ENCODE measurements at places on chromosomes 3 and 15.

- peak; percentile 40 for DNase-seq
These were observed 68.9 kb downstream of the SMAD3 start for GRCh38 chr15:67134067-67134838.

GRCh38 chr3:122306622-122306953 is 18.5 kb upstream of the CSTA start:
- DNase-seq = no peak

DNA sequence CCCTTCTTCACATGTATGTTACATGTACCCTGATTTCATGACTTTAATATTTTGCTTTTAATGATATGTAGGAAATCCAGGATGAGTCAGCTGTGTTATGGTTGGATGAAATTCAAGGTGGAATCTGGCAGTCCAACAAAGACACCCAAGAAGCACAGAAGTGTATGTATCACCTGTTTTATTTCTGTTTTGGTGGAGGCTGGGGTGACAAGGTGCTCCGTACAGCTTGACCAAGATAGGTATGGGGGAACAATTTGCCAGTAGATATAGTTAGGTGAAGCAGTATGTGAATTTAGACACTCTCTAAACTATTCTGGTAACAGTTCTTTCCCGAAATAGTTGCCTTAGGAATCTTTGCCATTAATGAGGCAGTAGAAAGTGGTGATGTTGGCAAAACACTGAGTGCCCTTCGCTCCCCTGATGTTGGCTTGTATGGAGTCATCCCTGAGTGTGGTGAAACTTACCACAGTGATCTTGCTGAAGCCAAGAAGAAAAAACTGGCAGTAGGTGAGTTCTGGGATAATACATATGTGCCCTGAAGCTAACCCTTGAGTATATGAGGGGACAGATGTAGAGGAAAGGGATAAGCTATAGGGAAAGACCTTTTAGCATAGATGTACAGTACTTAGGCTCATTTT is 63.7 kb upstream of the CRTC3 start:
- no peak for DNase-seq

- DNase-seq = no peak
These were observed 796.2 kb downstream of the NAALADL2 start for GRCh38 chr3:175655351-175655750.

DNA sequence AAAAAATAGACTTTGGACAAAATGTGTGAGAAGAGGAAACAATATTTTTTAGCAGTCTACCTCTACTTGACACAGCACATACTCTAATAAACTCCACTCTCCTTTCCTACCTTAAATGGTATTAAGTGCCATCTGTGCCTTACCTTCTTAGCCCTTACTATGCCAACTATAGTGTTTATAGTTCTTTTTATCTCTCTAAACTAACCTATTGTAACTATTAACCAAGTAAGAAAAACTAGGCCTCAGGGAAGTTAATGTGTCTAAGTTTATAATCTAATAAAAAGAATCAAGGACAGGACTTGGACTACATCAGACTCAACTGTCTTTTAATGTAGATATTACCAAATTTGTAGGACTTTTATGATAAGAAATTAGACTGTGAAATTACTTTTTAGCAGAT is 251.7 kb upstream of the ROBO2 start:
- DNase-seq = no peak

GRCh38 chr3:185561958-185562357 is 9.6 kb upstream of the LIPH start:
- no peak for DNase-seq

GRCh38 chr3:157582637-157582973 is 79.4 kb upstream of the VEPH1 start:
- DNase-seq = no peak

GRCh38 chr3:25821746-25822573 is 32.1 kb downstream of the OXSM start:
- DNase-seq = no peak

GRCh38 chr3:67739851-67740250 is 85.4 kb upstream of the SUCLG2 start:
- DNase-seq = no peak

DNA sequence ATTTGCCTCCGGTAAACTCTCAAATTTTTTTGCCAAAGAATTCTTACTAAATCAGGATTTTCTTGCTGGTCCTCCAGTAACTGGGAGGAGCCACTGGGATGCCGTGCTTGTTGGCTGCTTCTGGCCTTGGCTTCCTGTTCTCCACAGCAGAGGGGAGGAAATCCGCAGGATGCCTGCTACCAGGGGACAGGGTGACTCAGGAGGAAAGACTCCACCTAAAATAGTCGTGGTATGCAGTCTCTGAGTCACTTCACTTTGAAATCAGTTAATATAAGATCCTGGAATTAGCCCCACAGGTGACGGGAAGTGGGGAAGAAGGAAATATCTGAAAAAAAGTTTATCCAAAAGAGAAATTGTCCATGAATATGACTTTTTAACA is 6.5 kb upstream of the TM4SF18 start:
- no peak for DNase-seq

DNA sequence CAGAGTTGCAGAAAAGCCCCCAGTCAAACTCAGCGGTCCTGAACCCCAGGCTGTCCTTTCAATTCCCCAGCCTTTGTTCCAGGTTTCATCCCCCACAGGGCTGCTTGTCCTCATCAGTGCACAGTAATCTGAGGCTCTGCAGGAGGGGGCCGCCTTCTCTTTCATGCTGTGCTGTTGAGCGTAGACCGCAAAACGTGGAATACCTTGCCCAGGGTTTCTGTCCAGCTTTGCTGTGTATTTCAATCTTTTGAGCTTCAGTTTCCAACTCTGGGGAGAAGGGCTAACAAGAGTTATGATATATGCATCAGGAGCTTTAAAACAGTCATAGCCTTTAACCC is 64.8 kb downstream of the FAM43A start:
- DNase-seq = no peak

DNA sequence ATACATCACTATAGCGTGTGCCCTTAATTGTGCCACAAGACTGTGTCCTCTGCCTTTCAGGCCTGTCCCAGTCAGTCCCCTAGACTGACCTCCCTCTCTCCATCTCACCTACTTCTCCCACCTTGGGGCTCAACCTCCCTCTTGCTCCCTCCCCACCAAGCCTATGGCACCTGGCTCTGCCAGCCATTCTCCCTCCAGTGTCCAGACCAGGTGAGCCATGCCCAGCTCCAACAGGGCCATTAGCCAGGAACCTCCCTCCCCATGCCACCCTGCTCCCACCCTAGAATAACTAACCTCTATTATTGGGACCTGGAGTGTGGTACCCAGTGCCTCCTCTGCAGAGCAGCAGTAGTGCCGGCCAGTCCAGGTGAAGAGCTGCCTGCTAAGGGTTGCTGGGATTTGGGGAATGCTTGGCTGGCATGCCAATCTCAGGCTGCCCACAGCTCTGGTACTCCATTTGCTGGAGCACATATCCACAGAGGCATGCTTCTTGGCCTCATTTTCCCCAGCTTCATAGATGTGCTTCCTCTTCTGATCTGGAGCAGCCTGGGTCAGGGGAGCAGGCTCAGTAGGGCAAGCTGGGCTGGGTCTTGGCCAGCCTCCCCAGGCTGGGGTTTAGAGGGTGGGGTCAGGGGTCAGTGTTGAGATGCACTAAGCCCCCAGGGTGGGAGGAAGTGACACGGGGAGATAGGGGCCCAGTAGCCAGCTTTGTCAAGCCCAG is 38.8 kb downstream of the SAXO2 start:
- no peak for DNase-seq

DNA sequence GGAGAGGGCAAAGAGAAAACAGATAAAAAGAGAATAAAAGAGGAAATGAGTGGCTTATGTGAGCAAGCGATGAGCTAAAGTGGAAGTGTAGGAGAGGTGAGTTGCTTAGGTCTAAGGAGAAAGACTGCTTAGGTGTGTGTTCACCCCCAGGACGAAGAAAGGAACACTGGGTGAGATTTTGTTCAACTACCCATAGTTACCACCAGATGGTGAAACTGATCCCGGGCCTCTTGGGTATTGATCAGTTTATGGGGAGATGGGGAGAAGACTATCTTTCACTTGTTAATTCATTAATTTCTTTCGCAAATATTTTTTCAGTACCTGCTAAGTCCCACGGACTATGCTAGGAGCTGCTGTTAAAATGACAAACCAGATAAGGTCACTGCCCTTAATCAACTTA is 33.9 kb downstream of the GAP43 start:
- DNase-seq = no peak

DNA sequence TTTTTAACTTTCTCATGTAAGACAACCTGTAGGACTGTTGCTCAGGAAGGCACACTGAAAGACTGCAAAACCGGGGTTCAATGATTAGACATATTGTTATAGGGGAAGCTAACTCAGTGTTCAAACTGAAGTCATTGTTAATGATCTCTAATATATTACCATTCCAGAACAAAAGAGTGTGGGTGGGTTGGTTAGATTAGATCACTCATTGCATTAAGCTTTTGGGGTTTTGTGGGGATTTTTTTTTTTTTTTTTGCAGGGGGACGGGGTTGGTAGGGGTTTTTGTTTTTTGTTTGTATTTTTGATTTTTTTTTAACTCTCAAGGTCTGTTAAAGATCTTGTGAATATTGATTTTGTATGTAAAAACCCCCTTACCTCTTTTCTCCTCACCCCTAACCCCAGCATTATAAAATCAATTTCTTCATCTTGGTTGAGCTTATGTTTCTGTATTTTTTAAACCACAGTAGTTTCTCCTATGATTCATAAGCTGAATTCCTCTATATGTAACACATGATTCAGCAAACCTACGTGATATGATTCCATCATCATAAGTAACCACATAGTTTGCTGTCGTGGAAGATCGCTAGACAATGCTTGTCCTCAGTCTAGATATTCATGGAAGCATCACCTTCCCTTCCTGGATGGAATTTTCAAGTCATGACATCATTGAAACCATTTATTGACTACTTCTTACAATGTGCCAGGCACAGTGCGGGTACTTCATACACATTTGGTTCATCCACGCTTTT is 544.1 kb upstream of the MDFIC2 start:
- no peak for DNase-seq

GRCh38 chr3:39848365-39848764 is 39.0 kb downstream of the MYRIP start:
- DNase-seq = no peak

DNA sequence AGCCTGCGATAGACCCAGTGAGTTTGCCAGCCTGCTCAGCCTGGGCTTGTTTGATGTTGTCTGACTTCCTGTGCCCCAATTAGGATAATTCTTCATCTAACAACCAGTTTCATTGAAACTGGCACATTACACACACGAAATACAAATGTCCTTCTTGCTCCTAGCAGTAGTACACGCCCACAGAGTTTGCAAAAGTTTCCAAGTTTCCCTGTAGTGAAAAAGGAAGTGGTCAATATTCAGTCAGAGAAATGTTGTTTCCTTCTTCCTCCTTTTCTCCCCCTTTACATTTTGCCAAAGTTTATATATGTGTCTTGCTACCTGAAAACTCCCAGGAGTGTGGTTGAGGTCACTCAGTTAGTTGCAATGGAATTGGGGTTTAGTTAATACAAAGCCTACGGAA is 58.4 kb upstream of the LRTM1 start:
- no peak for DNase-seq

DNA sequence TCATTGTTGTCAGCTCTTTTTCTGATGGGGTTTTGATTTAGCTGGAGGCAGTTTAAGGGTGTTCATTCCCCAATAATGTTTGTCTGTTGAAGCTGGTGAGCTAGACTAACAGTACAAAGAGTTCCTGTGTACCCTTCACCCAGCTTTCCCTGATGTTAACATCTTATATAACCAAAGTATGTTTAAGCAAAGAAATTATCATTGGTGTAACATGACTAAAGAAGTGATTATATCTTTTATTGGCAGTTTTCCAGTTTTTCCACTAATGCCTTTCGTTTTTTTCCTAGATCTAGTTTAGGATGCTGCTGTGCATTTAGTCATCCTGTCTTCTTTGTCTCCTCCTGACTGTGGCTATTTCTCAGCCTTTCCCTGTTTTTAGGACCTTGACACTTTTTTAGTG is 165.6 kb downstream of the LPP start:
- no peak for DNase-seq

DNA sequence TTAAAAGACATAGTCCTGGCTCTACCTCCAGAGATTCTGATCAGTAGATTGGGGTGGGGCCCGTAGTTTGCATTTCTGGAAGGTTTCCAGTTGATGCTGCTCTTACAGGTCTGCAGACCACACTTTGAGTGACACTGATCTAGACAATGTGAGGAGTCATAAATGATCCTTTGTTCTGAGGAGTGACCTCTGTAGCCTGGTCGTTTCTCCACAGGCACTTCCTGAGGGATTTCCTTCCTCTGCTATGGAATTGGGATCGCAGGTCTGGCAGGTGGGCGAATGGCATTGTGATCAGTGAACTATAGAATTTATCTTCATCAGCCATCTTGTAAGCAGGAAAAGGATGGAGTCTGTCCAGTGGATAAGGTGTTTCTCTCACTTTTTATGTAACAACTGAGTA is 5.5 kb downstream of the GFM1 start:
- DNase-seq = no peak

DNA sequence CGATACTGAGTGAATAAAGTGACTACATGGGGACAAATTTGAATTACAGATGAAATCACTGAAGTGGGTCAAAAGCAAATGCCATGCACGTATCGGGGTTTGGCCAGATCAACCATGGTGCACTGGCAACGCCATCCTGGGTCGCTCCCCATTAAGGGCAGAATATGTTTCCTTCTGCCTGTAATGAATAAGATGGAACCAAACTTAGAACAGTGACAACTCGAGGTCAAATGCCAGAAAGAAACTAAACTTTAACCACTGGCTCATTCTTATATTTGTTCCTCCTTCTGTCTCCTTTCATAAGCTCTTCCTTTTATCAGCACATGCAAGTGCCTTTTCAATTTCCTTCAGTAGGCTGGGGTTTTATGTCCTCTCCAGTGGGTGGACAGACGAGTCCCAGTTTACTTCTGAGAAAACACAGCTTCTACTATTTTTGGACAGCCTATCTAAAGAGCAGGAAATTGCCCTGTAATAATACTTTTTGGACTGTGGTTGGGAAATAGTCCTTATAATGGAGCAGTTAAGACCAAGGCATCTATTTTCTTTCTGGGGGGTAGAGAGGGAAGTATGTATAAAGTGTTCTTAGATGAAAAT is 61.4 kb downstream of the WHAMM start:
- DNase-seq = no peak

DNA sequence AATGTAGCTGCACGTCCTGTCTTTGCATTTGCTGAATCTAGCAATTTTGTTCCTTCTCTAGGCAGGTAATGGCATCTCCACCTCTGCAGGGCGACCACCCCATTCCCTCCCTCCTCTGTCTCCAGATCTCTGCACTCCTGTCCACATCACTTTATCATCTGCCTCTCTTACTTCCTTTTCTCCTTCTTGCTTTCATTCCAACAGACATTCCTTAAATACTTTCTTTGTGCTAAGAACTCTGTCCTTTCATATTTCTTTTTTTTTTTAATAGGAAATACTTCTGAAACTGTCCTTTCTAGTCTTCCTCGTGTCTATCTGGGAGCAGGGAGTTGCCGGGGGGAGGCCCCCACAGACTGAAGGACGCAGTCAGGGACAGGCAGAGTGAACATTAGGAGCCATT is 7.2 kb downstream of the ITIH3 start:
- no peak for DNase-seq

DNA sequence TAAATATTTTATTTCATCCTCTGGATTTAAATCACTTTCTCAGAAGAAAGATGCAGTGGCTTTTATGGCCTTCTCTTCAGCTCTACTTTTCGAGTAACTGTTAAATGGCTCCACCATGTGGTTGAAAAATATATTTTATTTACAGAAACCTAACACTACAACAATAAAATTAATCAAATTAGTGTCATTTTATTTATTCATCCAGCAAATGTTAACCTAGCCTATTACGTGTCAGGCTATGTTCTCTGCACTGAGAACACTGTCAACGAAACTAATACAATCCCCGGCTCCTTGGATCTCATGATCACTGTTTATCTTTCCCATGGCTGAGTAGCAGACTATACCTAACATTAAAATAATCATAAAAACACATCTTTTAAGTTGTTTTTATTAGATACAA is 148.0 kb upstream of the OSTN start:
- no peak for DNase-seq
